ENCODE measurements at places on chromosomes 2 and 18.

DNA sequence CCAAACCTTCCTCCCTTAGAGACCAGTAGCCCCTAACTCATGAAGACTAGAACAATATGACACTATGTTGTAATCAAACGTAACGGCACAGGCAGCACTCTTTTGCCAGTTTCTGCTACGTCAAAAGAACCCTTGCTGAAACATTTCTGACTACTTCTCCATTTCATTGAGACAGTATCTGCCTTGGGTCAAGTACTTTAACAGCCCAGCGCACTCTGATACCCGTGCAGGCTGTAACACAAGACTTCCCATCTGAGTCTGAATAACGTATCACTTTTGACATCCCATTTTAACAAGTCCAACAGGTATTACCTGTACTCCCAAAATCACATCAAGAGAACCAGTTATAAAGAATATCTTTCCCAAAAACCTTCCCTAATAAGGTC, 38.4 kb downstream of the TBC1D8 start:
- DNase-seq, result no peak

DNA sequence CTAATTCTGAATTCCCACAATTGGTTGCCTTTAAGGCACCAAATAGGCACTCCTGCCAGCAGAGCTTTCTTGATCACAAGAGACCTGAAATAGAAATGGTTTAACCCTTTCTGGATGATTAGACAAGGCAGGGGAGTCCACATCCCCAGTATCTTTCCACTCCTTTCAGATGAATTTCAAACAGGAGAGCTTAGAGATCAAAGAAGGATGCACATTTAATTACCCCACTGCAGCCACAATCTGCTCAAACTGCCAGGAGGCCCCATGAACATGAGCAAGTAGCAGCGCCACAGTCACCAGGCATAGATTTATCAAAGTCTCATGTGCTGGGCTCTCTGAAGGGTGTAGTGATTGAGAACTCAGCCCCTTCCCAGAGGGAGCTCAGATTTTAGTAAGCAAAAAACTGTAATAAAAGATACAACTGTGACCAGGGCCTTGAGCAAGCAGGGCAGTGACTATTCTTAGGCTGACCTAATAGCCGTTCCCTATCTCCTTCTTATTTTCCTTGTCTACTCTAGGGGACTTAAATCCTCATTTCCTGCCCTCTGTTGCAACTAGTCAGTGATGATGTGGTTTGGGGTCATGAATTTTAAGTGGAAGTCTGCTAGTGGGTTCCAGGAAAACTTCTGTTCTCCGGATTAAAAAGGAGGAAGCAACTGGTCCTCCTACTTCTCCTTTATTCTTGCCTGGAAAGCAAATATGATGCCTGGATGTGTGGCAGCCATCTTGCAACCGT, 53.7 kb downstream of the SLC4A3 start:
- no peak for DNase-seq

GRCh38 chr2:74845217-74845751, 11.4 kb downstream of the HK2 start:
- DNase-seq, result peak; percentile 68

DNA sequence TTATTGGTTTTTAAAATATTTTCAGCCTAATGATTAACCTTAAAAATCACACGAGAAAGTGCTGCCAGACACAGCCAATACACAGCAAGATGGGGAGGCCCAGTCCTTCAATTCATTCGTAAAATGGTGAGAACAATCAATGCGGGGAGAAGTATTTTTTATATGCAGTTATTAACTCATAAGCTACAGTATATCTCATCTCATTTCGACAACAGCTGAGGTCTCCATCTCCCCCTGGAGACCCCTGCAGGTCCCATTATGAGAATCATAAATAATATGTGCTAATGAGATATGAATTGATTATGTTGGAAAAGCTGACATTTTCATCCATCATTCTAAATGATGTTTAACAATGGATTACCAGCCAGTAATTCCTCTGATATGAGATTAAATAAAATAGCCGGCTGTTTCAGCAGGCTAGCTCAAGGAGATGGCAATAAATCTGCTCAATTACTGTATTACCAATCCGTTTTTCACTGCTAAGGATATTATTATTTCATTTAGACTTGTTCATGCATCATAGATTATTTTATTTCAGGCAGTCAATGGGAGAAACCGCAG, 535.8 kb downstream of the GALR1 start:
- no peak for DNase-seq

- no peak for DNase-seq
Observed at GRCh38 chr2:26861610-26862224, 13.8 kb downstream of the DPYSL5 start.

DNA sequence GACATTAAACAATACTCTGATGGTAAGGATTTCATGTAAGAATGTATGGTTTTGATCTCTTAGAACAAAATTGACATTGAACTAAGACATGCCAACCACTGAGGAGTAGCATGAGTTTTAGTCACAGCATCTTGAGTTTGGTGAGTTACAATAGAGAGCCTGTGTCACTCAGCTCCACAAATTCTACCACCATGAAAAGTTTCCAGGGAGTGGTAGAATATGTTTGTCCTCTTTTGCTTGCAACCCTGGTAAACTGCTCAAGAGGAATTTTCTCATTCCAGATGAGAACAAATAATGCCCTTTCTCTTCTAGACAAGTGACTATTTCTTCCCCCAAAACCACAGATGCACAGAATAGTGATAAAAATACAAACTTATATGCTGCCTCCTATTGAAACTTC, 502.0 kb upstream of the VRK2 start:
- DNase-seq, result peak; percentile 56

DNA sequence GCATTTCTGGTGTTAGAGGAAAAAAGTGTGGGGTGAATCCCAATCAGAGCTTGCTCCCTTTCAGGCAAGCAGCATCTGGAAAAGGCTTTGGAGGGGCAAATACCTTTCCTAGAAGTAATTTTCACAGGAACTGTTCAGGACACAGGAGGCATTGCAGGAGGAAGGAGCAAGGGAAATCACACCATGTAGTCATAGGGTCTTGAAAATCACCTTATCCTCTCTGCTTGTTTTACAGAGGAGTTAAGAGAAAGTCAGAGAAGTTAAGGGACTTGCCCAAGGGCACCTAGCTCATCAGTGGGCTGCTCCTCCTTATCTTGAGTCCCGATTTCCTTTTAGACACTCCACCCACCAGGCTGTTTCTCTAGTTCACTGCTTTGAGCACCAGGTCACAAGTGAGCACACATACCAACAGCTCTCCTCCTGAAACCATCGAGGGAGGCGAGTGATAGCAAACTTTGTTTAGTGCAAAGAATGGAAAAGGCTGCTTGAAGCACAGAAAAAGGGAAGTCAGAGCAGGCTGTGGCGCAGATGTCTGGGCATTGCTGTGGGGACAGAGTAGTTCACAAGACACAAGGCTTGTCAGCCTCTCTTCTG, 89.2 kb upstream of the CXCR4 start:
- no peak for DNase-seq

DNA sequence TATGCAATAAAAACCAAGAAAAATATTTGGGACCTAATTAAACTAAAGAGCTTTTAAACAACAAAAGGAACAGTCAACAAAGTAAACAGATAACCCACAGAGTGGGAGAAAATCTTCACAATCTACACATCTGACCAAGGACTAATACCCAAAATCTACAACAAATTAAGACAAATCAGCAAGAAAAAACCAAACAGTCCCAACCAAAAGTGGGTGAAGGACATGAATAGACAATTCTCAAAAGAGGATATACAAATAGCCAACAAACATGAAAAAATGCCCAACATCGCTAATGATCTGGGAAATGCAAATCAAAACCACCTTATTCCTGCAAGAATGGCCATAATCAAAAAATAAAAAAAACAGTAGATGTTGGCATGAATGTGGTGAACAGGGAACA, 250.1 kb downstream of the C1D start:
- no peak for DNase-seq

- DNase-seq, result no peak
Observed at GRCh38 chr2:1977655-1978054, 233.3 kb upstream of the PXDN start.

GRCh38 chr18:32760391-32760790, 12.4 kb downstream of the KLHL14 start:
- DNase-seq, result no peak

- DNase-seq, result no peak
Observed at GRCh38 chr18:9569178-9569577, 45.2 kb downstream of the PPP4R1 start.

- DNase-seq, result no peak
Observed at GRCh38 chr2:11861044-11861443, 114.6 kb downstream of the LPIN1 start.

DNA sequence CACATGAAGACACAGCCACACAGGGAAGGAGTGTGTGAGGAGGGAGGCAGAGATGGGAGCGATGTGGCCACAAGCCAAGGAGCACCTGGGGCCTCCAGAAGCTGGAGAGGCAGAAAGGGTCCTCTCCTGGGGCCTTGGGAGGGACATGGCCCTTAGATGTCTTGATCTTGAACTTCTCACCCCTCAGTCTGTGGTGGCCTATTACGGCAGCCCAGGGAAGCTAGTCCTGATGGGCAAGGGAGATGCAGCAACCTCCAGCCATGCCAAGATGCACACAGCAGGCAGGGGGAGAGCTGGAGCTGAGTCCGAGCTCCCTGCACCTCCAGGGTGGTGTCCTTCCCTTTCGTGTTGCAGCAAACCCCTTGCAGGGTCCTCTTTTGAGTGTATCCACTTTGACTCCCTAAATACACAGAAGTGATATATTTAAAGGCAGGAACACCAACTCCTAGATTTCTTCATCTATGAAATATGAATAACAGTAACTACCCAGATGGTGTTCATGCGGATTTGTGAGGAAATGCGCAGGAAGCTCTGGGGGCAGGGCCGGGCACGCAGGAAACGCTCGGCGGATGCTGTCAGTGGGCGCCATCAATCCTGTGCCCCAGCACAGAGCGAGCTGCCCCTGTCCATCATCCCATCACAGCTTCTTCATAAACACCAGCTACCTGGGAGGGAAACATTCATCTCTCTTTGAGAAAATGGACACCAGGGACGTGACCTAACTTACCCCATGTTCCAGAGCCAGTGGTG, 230.4 kb upstream of the MYT1L start:
- no peak for DNase-seq
